Neural crest cell (in vitro differentiated cells): ENCODE measurements at places on chromosomes 5 and 9. TPM values are rescaled to one million over a fixed set of nuclear protein-coding genes. Genes with fewer than 3 reads are reported as not detected.

DNA sequence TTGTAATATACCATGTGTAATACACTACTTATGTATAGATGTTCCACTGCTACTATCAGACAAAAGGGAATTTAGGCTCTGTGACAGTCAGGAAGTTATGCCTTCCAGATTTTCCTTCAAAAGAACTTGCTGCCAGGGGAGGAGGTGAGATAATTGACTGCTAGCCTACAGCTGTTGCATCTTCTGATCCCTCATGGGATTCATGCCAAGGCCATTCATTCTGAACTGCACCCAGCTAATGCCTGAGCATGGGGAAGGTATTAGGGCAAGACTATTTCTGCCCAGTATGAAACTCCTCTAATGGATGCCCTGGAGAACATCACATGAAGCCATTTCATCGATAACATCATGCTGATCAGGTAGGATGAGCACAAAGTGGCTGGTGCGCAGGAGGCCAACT lies 746.5 kb upstream of the ZNF608 start:
- no peak overlapping the region for H3K27ac ChIP-seq
- no peak for DNase-seq
- H3K4me1 ChIP-seq: peaks cover 39% of the 10 kb centered on the region
- no peak overlapping the region for H3K4me3 ChIP-seq
- no peaks in the 10 kb centered on the region for H3K27me3 ChIP-seq
- peaks cover 4% of the 10 kb centered on the region for H3K36me3 ChIP-seq

DNA sequence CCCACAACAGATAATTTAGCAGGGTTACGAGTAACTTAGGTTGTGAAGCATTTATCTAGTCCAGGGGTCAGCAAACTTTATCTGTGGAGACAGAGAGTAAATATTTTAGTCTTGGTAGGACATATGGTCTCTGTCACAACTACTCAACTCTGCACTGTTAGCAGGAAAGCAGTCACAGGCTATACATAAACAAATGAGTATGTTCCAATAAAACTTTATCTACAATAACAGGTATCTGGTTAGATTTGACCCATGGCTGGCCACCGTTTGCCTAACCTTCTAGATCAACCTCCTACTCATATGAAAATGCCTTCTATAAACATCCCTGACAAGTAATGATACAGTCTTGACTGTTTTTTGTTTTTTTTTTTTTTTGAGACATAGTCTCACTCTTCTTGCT lies 13.0 kb upstream of the HK3 start:
- no peak for DNase-seq
- H3K4me1 ChIP-seq: no peaks in the 10 kb centered on the region
- no peak overlapping the region for H3K4me3 ChIP-seq
- H3K36me3 ChIP-seq: no peaks in the 10 kb centered on the region

Gene PCDHB5
- 3.0 and 3.3 TPM in 2 replicates for total RNA-seq

- no peaks in the 10 kb centered on the region for H3K27me3 ChIP-seq
- DNase-seq: no peak
- H3K27ac ChIP-seq: peak overlapping the region; percentile 93
- no peak overlapping the region for H3K4me3 ChIP-seq
- H3K36me3 ChIP-seq: peaks cover 13% of the 10 kb centered on the region
Observed at GRCh38 chr9:17229945-17230560, 95.2 kb downstream of the CNTLN start.

DNA sequence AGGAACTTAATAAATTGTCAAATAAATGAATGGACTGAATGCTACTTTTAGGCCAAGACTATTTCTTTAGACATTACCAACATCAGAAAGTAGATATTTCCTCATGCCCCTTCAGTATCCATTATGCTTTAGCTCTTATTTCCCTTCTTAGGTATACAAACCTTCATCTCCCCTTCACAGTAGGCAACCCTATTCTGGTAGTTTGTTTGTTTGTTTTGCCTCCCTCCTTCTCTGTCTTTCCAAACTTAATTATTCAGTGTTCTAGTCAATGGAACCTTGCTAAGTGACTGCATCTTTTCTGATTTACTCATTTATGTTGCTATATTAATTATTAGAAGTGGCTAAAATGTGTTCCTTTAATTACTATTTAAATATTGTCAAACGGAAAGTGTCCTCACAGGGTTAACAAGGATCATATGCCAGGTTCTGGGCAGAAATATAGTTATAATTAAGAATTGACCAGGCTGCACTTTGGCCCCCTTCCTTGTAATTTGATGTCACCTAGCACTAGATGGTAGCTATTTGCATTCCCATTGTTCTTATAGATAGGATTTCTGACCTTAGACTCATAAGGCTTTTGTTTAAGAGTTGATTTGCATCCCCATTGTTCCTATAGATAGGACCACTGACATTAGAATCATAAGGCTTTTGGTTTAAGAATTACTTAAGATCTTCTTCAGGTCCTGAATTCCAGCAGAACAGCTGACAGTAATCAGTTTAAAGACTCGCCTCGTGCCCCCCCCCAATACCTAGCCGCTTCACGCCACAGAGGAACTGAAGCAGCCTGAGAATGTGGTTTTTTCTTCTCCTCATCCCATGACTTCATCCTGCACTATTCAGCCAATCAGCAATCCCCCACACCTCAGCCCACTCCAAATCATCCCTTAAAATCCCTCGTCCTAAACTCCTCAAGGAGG lies 84.4 kb upstream of the NUDT12 start:
- no peak for DNase-seq
- H3K4me3 ChIP-seq: no peak overlapping the region
- H3K27me3 ChIP-seq: no peaks in the 10 kb centered on the region
- peaks cover 11% of the 10 kb centered on the region for H3K4me1 ChIP-seq
- H3K27ac ChIP-seq: no peak overlapping the region
- H3K36me3 ChIP-seq: no peaks in the 10 kb centered on the region

Gene UNC5A
- total RNA-seq: 0.32 and 0.70 TPM in 2 replicates

GRCh38 chr5:15558240-15558639 lies 58.3 kb downstream of the FBXL7 start:
- H3K27ac ChIP-seq: no peak overlapping the region
- H3K4me1 ChIP-seq: peaks cover 5% of the 10 kb centered on the region
- no peak overlapping the region for H3K4me3 ChIP-seq
- DNase-seq: no peak
- H3K27me3 ChIP-seq: no peaks in the 10 kb centered on the region

Gene SYK
- total RNA-seq: 0.98 and 1.4 TPM in 2 replicates

Gene DAPK1
- 62.7 and 64.1 TPM in 2 replicates for total RNA-seq

Gene LMNB1
- 359 and 362 TPM in 2 replicates for total RNA-seq

DNA sequence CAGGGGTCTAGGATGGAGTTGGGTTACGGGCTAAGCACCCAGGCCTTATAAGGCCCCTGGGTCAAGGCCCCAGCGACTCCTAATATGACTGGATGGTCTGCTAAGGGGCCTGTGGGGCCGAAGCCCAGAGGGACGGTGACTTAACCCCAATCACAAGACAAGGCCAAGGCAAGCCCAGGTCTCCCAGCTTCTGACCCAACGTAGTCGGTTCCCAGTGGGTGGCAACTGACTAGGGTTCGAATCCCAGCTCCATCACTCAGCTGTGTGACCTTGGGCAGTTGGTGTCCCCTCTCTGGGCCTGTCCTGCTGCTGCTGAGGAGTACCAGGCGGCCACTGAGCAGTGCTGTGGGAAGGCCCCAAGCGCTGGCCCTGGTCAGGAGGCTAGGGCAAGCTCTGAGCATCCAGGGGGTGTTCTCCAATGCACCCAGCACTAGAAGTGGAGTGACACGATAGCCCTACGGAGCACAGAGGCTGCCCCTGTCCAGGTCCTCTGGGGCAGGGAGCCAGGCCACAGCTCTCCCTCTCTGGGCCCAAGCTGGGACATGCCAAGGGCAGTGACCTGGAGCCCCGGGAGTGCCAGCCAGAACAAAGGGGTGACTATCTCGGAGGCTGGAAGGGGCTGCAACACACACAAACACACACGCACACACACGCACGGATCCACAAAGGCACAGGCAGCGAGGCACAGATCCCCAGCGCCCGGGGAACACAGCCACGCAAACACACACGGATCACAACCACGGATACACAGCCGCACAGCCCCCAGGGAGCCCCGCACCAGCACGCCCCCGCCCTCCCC lies 512 bp downstream of the AK1 start:
- H3K4me3 ChIP-seq: peak overlapping the region; percentile 89
- H3K36me3 ChIP-seq: no peaks in the 10 kb centered on the region
- peak overlapping the region; percentile 95 for H3K27ac ChIP-seq
- no peaks in the 10 kb centered on the region for H3K27me3 ChIP-seq

GRCh38 chr5:65961633-65962032 lies 35.3 kb downstream of the ERBIN start:
- peaks cover 15% of the 10 kb centered on the region for H3K4me1 ChIP-seq
- no peaks in the 10 kb centered on the region for H3K27me3 ChIP-seq
- no peak overlapping the region for H3K4me3 ChIP-seq
- H3K27ac ChIP-seq: no peak overlapping the region
- H3K36me3 ChIP-seq: peaks cover 15% of the 10 kb centered on the region
- DNase-seq: no peak

DNA sequence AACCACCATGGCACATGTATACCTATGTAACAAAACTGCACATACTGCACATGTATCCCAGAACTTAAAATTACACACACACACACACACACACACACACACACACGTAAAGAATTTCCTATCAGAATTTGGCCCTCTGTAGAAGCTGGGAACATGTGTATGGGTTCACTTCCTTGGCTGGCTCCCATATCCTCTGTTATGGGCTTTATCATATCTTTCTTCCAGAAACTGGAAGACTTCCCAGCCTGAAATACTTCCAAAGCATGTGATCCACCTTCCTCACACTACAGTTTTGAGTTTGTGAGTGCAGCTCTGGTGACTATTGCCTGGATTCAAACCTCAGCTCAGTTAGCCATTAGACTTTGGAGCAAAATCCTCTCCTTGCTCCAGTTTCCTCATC lies 78.6 kb upstream of the GDNF start:
- no peaks in the 10 kb centered on the region for H3K4me1 ChIP-seq
- peaks cover 23% of the 10 kb centered on the region for H3K27me3 ChIP-seq
- H3K36me3 ChIP-seq: no peaks in the 10 kb centered on the region
- no peak for DNase-seq
- no peak overlapping the region for H3K27ac ChIP-seq
